ENCODE measurements at places on chromosomes 16 and 17. TPM values are rescaled to one million over a fixed set of nuclear protein-coding genes. Genes with fewer than 3 reads are reported as not detected.

Gene TRIM47
- 62.8 TPM for total RNA-seq

Gene CACNA1G
- not detected for total RNA-seq

Gene HS3ST3A1
- total RNA-seq, result 0.07 TPM

Gene CTRB1
- total RNA-seq, result not detected

Gene TPSB2
- total RNA-seq, result not detected

Gene KRTAP1-1
- total RNA-seq, result not detected

Gene KRT33A
- not detected for total RNA-seq

Gene INCA1
- total RNA-seq, result not detected

Gene DLG4
- 8.4 TPM for total RNA-seq

Gene CCDC92B
- 0.05 TPM for total RNA-seq

Gene SPATA22
- total RNA-seq, result not detected
